ENCODE measurements at places on chromosomes 3 and 15.
A peak's percentile ranks its signal among the peaks of the same experiment; 100 is the strongest.

DNA sequence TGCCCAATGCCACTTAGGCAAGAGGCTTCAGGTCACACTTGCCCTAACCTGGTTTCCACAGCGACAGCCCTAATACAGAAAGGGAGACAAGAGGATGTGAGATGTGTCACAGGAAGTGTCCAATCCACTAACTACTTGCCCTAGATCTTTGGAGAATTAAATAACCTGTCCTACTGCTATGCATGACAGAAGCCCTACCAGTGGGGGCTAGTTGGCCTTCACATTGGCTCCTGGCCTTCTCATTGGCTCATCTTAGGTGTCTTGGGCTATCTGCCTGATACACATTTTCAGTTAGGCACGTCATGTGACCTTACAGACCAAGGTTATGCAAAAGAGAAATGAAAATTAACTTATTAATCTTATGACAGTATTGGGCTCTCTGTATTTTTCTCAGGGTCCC, 449.9 kb downstream of the FHIT start:
- DNase-seq, result no peak

DNA sequence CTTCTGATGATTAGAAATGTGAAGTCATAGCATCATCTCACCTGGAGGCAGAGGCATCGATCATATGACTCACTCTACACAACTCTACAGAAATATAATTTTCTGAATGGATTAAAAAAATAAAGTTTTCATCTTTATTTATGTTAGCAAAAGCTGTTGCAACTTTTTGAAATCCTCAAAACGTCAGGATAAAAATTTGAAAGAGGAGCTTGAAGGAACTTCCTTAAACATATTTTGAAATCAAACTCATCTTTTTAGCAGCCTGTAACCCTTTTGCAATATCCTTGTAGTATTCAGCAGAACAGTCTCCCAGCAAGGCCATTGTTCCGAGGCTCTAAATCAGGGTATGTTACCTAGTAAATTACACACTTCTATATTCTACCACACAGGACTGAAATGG, 985.4 kb downstream of the PLOD2 start:
- DNase-seq, result no peak

DNA sequence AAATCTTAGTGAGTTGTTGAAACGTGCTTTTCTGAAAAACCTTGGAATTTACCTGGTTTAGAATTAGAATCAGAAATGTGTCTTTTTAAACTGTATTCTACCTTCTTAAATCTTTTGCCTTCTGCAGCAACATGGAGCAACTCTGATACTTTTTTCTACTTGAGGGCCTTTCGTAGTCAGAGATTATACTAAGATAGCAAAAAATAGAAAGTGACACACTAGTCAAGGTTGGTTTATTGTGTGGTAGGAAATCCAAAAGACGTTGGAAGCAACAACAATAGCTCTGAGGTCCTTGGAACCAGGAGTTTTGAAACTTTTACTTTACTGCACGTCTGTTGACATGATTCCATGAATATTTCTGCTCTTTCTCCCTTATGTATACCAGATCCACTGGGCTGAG, 294.9 kb downstream of the LPP start:
- no peak for DNase-seq

DNA sequence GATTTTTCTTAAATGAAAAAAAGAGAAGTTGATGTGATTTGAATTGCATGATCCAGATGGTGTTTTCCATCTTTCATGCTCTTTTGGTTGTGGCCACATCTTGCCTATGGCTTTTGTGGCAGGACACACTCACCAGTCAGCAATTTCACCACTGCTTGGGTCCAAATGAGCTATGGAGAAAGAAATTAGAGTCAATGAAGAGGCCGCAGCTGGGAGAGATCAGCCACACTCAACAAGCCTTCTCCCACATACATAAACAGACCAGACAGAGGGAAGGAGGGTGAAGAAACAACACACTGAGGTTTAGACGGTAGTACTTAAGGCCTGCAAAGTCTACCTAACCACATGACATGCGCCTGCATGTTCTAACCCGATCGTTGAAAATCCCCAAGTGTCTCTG, 110.7 kb upstream of the CDIN1 start:
- peak; percentile 97 for DNase-seq

Measured in fibroblast of upper back skin (primary cell).